Karpas-422 (cell line): ENCODE measurements at places on chromosomes 5 and 9.

DNA sequence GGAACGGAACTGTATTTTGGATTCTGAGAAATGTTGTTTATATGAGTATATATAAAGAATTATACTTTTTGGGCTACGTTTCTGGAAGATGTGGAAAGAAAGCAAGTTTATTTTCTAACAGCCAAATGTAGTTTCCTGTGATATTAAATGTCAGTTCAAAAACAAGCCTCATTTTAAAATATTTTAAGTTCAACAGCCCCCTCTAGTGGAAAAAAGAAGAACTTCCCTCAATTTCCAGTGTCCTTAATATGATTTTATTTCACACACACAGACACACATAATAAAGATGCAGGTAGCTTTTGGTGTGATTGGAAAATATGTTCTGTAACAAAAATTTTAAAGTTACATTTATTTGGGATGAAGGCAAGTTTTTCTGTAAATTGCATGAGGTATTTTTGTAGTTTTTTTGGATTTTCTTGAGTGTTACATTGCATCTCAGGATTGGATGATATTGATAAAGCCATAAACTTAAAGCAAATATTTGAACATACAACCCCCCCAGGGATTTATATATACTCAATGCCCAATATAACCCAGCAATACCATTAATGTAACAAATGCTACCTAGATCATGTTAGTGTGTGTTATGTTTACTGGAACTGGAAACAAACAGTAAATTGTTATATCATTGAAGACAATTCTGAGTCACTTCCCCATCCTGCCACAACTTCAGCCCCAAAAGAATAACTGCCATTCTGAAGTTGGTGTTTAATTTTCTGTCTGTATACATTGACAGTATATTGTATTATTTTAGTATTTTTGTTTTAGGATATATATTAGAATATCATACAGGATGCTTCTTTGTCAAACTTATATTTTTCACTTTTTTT, 54.0 kb downstream of the CCDC171 start:
- DNase-seq = peak; percentile 87

- DNase-seq = peak; percentile 57
Observed at GRCh38 chr5:139649082-139649991, 1.2 kb downstream of the CXXC5 start.

GRCh38 chr5:106874974-106875373, 795.8 kb downstream of the EFNA5 start:
- DNase-seq = no peak

- DNase-seq = no peak
Observed at GRCh38 chr9:136010176-136010575, 49.0 kb upstream of the UBAC1 start.

DNA sequence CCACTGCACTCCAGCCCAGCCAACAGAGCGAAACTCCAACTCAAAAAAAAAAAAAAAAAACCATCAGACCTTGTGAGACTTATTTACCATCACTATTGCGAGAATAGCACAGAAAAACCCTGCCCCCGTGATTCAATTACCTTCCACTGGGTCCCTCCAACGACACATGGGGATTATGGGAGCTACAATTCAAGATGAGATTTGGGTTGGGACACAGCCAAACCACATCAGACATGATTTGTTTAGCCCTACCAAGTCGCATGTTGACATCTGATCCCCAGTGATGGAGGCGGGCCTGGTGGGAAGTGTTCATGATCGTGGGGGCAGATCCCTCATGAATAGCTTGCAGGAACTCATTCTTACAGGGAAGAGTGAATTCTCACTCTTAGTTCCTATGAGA, 26.6 kb downstream of the MYO10 start:
- DNase-seq = no peak

DNA sequence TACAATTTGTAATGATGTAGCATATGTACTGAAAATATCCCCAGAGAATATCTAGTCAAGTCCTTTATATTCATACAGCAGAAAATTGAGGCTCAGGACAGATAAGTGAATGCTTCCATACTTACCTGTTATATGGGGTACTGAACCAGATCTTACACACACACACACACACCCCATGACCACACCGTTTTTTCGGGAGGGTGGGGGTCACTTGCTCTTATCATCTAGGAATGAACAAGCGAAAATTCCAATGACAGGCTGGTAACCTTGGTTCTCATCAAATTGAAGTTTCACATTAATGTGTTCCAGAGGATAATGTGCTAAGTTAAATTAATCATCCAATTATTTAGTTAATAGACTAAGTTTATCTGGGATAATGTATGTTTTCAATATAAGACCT, 48.8 kb downstream of the ARL15 start:
- DNase-seq = no peak

DNA sequence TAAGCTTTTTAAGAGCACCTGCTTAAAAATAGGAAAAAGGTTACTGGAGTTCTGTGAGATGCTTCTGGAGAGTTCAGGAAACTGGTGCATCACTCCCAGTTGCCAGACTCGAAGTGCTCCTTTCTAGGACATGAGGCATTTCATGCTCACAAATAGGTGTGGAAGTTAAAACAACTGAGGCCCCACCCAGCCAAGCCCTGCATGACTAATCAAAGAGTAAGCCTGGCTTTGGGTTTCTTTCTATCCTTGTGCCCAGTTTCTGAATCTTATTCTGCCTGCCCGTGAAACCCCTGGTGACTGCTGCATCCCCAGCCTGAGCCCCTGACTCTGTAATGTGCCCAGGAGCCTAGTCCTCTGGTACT, 7.7 kb downstream of the SPINK9 start:
- DNase-seq = no peak

DNA sequence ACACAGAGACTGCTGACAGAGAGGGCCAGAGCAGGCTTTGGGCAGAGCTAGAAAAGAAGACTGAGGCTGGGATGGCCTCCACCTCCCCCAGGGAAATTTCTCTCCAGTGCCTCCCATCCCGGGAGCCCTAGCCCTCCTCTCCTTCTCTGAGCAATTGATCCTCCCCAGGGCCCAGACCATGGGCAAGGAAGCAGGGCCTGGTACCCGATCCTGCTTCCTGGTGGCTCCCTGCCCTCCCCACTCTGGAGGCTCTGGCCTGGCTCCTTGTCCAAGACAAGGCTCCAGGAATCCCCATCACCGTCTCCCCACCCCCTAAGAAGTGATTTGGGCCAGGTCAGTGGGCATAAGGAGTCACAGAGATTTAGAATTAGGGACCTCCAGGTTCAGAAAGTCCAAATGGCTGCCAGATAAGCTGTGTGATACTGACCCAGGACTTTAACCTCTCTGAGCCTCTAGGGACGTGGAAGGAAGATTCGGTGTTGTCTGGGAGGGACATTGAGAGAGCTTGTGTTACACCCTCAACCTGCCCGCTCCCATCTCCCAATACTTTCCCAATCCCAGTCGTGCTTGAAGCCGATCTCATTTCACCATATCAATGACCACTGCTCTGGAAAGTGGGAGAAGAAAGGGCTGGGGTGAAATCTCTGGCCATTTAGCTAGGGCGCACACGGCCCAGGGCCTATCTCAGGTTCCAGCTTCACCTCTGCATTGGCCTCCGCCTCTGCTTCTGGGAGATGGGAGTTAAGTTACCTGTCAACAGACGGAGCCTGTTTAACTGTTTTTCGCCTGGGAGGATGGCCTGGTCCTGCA, 25.8 kb upstream of the KIF12 start:
- DNase-seq = peak; percentile 9

DNA sequence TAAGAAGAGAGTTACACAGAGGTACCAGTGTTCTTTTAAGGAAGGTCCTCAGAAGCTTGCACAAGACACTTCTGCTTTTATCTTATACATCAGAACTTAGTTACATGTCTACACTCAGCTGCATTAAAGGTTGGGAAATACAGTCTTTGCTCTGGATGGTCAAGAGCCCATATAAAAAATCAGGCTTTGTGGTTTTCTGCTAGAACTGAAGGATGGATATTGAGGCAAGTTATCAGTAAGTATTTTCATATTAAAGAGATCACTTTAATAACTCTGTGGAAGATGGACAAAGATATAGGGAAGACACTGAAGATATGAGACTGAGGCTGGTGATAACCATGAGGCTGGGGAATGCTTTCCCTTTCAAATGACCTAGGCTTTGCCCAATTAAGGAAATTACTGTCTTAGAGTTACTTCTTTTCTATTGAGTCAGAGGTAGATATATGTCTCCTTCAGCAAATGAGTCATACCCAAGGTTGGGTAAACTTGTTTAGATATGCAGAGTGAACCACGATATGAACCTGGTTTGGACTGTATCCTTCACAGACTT, 87.0 kb upstream of the TNC start:
- DNase-seq = no peak

GRCh38 chr5:30693326-30693725, 500.2 kb upstream of the CDH6 start:
- DNase-seq = no peak

- DNase-seq = no peak
Observed at GRCh38 chr5:858726-859125, 7.9 kb upstream of the ZDHHC11 start.

- no peak for DNase-seq
Observed at GRCh38 chr9:16357828-16358227, 512.6 kb downstream of the BNC2 start.

- no peak for DNase-seq
Observed at GRCh38 chr9:96246267-96246671, 55.7 kb downstream of the HSD17B3 start.

DNA sequence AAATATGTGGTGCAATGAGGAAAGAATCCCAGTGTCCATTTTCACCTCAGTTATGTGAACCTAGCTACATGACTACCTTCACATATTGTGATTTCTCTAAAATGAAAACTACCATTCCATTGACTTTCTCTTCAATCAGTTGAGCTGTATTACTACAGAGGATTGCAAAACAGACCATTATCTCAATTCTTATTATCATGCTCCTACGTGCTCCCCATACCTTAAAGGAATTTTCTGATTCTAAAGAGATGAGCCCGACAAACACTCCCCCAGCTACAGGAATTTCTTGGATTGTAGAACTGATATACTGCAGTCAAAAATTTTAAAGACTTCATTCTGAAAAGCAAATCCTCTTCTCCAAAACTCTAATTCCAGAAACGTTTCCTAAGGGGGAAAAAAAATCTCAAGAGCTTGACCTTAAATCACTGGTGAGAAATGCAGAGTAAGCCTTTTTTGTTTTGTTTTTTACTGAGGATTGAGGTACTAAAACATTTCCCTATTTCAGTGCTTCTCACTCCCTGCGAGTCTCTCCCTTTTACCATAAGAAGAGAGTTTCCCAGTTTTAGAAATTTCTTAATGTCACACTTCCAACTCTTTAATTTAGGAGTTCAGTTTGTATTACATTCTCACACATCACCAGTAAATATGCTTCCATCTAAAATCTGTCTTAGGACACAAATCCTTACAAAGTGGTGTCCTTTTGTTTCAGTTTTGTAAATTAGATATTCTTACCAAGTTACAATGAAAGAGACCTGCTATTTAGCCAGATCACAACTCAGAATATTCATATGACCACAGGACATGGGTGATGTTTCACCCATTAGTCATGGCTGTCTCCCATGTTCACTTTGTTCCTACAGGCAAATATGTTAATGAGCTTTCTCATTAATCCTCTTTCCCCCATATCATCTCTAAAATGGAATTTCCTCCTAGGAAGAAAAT, 203.8 kb downstream of the TSSK1B start:
- no peak for DNase-seq

- DNase-seq = no peak
Observed at GRCh38 chr9:109912726-109913460, 132.9 kb downstream of the PALM2AKAP2 start.

- peak; percentile 90 for DNase-seq
Observed at GRCh38 chr5:10863763-10864383, 102.8 kb upstream of the DAP start.

DNA sequence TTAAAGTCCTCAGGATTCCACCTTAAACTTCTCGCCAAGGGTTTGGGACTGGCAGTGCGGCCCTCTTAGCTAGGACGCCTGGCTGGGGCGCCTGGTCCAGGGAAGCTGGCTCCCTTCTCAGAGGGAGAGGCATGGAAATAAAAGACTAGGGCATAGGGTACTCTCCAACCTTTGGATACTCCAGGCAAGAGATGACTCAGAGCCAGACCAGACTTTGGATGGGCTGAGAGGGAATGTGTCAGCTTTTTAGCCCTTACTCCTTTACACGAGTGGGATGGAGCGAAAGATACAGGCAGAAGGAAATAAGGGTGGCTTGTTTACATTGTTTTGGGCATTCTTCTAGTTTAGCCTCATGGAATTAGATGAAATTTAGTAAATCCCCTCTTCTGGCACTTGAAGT, 48.2 kb downstream of the IL31RA start:
- DNase-seq = no peak

GRCh38 chr5:137580030-137580429, 80.9 kb upstream of the SPOCK1 start:
- peak; percentile 44 for DNase-seq

GRCh38 chr9:116574027-116574679, 113.0 kb upstream of the TRIM32 start:
- DNase-seq = no peak

DNA sequence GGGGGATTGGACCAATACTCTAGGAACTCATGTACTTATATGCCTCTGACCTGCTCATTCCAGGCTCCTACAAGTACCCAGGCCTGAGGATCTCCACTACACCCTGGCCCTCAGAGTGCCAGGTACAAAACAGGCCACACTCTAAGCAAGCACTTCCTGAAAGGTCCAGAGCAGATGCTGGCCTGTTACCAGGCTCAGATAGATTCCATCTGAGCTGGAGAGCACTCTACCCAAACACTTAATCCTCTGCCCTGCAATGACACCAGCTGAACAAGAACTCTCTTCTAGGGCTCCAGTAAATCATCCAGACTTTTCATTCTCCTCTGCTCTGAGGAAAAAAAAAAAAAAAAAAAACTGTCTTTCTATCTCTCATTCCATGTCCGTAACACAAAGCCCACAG, 2.9 kb downstream of the P4HA2 start:
- no peak for DNase-seq

DNA sequence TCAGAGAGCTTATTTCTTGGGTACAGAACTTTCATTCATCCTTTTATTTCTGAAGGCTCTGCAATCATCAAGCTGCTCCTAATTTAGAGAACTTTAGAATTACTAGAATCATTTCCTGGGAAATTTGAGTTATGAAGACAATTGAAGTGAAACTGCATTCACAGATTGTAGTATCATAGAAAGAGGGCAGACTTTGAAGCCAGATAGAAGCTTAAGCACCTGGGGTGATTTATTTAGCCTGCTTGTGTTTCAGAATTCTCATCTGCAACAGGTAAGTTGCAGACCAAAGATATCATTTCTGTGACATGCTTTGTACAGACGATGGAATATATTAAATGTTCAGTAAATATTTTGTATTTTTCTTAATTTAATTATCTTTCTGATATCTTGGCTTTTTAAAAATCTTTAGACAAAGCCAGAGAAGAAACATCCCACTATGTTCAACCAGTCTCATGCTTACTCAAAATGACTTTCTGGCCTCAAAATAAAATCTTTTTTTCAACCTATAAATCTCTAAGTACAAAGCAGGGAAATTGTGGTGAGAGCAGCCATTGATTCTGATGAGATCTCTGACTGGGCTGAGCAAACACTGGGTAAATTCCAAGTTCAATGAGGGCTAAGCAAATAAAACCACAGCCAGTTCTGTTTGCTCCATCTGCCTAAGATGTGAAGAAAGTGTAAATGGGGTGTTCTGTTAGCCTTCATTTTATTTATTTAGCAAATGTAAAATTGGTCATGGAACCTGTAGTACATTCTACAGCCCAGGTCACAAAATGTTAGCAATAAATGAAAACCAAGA, 264.7 kb upstream of the CCNG1 start:
- no peak for DNase-seq

GRCh38 chr9:738209-738915, 103.1 kb upstream of the DMRT1 start:
- no peak for DNase-seq

- no peak for DNase-seq
Observed at GRCh38 chr9:115764645-115765044, 388.9 kb upstream of the PAPPA start.

GRCh38 chr9:123284656-123285055, 16.3 kb upstream of the STRBP start:
- no peak for DNase-seq

- DNase-seq = peak; percentile 82
Observed at GRCh38 chr5:153974131-153974812, 64.4 kb downstream of the FAM114A2 start.
